ENCODE measurements at places on chromosomes 4 and X.

GRCh38 chr4:153113061-153113837, 91.0 kb upstream of the TRIM2 start:
- no peak for DNase-seq

GRCh38 chr4:137722910-137723309, 190.6 kb upstream of the PCDH18 start:
- no peak for DNase-seq

- no peak for DNase-seq
Observed at GRCh38 chr4:158785718-158786117, 16.9 kb downstream of the FNIP2 start.

DNA sequence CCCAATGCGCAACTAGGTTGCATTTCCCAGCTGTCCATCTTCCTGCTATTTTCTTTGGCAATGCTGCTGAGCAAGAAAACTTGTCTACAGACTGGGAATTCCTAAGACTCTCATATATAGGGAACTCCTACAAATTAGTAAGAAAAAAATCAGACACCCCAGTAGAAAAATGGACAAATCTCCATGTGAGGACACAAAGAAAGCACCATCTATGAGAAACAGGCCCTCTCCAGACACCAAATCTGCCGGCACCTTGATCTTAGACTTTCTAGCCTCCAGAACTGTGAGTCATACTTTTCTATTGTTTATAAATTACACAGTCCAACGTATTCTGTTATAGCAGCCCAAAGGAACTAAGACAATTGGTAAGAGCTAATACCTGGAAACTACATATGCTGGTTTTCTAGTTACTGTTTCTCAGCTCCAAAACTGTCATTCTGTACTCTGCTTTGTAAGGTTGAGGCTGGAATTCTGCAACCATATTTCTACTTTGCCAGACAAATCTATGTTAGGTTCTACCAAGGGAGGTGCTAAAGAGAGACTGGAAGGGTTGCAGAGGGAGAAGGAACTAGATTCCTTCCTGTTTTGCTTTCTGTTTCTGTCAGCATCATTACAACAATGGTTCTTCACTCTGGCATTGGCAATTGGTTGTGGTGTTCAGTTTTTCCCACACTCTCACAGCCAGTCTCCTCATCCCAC, 35.7 kb upstream of the FAM241A start:
- DNase-seq: no peak

- peak; percentile 44 for DNase-seq
Observed at GRCh38 chrX:129957241-129958082, 25.0 kb upstream of the BCORL1 start.

GRCh38 chr4:85777908-85778631, 303.1 kb downstream of the ARHGAP24 start:
- no peak for DNase-seq

- no peak for DNase-seq
Observed at GRCh38 chrX:151754641-151755215, 20.2 kb downstream of the CNGA2 start.

DNA sequence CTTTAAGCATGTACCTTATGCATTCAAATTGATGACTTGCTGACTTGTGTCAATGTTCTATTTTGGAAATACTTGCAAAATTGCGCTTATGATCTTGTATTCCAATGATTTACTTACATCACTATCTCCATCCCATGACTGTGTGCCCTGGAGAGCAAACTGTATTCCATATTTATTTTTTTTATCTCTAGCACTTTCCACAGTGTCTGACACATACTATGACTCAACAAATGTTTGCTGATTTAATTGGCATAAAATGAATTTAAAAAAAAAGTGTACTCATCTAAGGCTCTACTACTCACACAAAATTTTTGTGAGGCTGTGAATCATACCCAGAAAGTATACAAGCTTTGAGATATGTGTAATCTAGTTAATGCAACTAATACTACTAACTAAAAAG, 1066.8 kb upstream of the ADGRL3 start:
- no peak for DNase-seq

DNA sequence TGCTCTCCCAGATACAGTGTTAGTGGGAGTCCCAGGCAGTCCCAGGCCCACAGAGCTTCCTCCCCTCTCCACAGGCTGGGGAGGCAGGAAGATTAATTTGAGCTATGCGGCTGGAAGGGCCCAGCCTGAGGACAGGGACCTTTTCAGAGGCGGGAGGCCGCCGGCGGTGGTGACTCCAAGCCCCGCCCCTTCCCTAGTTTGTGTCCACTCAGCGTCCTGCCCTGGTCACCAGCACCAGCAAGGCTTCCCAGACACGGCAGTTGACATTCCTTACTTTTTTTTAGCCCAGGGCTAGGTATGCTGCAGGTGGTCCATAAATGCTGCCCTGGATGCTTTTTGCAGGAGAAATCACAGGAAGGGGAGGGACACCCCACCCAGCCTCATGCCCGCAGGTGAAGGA, 67.7 kb upstream of the LRPAP1 start:
- no peak for DNase-seq

DNA sequence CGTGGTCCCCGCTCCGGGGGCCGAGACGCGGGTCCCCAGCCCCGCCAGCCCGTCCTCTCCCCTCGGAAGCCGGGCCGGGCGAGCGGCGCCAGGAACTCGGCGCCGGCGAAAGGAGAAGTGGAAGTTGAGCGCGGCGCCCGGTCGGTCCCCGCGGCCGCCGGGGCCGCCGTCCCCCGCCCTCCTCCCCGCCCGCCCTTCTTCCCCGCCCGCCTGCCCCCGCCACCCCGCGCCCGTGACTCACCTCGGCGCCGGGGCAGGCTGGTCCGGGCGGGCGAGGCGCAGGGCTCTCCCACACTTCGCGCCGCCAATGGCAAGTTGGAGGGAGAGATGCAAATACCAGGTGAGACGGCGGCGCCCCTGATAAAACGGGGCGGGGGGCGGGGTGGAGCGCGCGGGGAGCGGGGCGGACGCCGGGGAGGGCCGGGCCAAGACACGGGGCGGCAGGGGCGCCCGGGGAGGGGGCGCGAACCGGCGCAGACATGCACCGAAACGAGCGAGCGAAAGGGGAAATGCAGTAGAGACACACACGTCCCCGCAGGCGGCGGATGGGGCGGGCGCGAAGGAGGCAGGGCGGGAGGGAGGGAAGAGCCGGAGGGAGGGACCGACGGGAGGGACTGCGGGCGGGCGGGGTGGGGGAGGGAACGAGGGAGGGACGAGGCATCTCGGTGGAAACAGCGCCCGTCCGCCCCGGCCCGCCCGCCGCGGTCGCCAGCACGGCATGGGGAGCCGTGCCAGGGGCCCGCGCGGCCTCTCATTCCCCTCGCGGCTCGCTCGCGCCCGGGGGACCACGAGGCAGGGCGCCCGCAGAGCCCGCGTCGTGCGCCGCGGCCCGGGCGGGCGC, at the start of gene ELF4:
ELF4 (minus strand) TSS at position 119 of the 841 bp plus-strand sequence. CDS start 29,167 bp downstream, outside the sequence.
- peak; percentile 65 for DNase-seq

GRCh38 chr4:107977966-107978705, 11.6 kb upstream of the HADH start:
- no peak for DNase-seq

GRCh38 chr4:3766785-3767569, 792 bp downstream of the ADRA2C start:
- no peak for DNase-seq

- DNase-seq: no peak
Observed at GRCh38 chr4:99029018-99029735, 33.7 kb downstream of the METAP1 start.

DNA sequence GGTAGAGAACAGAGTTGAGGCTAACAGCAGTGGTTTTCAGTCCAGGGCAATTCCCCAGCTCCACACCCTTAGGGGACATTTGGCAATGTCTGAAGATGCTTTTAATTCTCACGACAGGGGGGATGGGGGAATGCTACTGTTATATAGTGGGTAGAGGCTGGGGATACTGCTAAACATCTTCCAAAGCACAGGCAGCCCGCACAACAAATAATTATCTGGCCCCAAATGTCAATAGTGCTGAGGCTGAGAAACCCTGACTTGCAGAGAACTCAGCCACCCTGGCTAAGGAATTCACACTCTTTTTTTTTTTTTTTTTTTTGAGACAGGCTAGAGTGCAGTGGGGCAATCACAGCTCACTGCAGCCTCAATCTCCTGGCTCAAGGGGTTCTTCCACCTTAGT, 60.6 kb downstream of the POLR2B start:
- DNase-seq: no peak

DNA sequence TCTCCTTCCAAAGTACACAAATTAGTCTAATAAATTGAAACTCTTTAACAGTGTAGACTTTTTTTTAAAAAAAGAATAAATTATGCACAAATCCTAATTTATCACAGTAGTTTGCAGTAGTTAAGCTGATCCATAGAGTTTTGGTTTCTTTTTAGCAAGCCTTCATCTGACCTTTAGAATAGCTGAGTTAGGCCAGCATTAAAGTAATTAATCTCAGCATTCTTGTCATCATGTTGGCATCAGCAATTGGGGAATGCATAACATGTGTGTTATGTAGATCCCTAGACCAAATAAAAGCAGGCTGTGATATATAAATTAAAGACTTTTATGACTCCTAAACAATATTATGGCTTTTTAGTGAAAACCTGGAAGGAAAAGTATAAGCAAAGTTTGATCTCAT, 426.5 kb upstream of the PABPC4L start:
- no peak for DNase-seq

DNA sequence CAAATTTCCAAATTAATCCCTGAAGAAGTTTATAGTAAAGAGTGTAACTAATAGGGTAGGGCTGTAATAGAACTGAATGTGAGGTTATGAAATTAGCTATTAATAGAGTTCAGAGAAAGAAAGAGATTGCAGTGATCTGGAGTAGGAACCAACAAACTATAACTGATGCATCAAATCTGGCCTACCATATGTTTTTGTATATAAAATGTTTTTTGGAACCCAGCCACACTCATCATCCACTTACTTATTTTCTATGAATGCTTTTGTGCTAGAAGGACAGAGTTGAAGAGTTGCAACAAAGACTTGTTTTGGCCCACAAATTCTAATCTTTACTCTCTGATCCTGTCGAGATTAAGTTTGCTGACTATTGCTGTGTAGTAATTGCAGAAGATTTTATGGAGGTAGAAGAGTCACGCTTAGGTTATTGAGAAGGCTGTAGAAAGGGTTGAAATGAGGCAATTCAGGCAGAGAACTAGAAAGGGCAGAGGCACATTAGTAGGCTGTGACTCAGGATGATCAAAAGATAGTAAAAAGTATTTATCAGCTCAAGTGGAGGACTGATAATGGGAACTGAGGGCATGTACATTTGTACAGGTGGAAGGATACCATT, 298.7 kb upstream of the EMCN start:
- DNase-seq: no peak

DNA sequence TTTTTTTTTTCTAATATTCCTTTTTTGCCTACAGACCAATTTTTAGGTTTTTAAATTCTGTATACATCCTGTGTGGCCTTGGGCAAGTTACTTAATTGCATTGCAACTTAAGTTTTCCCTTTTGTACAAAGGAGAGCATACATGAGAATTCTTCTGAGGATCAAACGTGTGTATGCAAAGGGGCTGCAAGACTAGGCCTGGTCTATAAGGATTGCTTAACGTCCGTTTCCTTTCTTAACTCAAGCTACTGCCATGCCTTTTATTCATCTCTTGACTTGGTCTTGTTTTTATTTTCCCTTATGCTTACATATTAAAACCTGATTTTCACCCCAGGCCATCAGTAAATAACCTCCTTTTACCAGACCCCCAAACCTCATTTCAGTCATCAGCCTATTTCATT, 13.6 kb downstream of the RBPJ start:
- no peak for DNase-seq

GRCh38 chrX:45699158-45699557, 498.5 kb upstream of the DIPK2B start:
- no peak for DNase-seq

GRCh38 chr4:177400030-177400429, 42.2 kb downstream of the AGA start:
- no peak for DNase-seq

DNA sequence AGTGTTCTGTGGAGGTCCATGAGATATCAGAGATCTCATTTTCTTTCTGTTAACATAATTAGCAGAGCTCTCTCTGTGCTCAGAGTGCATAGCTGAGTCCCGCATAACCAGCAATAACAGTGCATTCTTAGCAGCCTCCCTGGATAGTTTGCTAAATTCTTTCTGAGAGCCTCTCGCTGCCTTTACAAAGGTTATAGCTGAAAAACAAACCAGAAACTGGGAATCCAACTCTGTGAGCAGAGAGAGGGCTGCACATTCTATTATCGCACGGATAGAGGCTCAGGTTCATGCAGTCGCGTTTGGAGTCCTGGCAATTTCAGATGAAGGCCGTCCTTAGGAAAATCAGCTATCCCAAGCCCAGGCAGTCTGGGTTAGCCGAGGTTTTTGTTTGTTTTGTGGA, 1.2 kb downstream of the ENPP6 start:
- no peak for DNase-seq

DNA sequence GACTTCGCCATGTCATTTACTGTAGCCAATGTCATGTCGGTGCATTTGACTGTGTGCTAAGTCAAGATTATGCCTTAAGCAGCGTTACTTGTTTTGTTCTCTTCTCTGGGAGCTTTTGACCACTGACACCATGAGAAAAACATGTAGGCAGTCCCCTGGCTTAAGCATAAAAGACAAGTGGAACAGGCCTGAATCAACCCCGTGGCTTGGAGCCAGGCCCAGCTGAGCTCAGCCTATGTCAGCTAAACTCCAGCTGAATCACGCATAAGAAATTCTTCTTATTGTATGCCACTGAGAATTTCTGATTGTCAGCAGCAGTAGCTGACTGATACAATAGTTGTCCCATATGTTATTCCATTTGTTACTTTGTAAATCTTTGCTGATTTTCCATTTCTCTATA, 261.9 kb downstream of the CBLL2 start:
- DNase-seq: no peak

DNA sequence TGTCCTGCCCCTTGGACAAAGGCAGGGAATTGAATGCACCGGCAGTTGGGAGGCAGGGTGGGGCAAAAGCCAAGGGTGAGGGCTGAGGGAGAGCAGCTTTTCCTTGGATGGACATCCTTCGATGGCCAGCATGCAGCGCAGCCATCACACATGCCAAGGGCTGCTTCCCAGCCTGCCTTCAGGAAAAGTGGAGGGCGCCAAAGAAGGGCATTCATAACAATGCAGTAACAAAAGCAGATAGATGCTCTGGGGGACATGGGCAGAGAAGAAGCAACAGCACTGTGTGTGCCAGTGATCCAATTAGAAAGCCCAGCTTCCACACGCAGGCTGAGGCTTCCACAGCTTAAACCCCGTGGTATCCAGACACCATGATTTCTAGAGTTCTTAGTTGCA, 71.5 kb downstream of the TSPAN5 start:
- DNase-seq: no peak

- DNase-seq: no peak
Observed at GRCh38 chr4:145524552-145524951, 42.9 kb downstream of the SMAD1 start.

- DNase-seq: no peak
Observed at GRCh38 chrX:15619053-15619755, 18.4 kb upstream of the ACE2 start.

GRCh38 chr4:120765260-120765680, 157.3 kb downstream of the PRDM5 start:
- no peak for DNase-seq

- DNase-seq: no peak
Observed at GRCh38 chr4:182074139-182074538, 169.1 kb upstream of the TENM3 start.

- DNase-seq: no peak
Observed at GRCh38 chr4:125832161-125832560, 517.4 kb downstream of the FAT4 start.

GRCh38 chr4:22091352-22091717, 142.8 kb upstream of the KCNIP4 start:
- no peak for DNase-seq

- no peak for DNase-seq
Observed at GRCh38 chrX:11272863-11273262, 20.4 kb upstream of the AMELX start.

GRCh38 chr4:128288689-128289106, 1.1 kb upstream of the PGRMC2 start:
- DNase-seq: no peak

- no peak for DNase-seq
Observed at GRCh38 chr4:111806331-111806730, 338.9 kb upstream of the FAM241A start.
